Chondrocyte (in vitro differentiated cells): ENCODE measurements at places on chromosomes 7 and 10. TPM values are rescaled to one million over a fixed set of nuclear protein-coding genes. Genes with fewer than 3 reads are reported as not detected.

The UCMA gene
- total RNA-seq = not detected in 3 replicates

The EBLN1 gene
- not detected in 3 replicates for total RNA-seq

The CCDC186 gene
- 19.2 to 26.8 TPM (median 20.4 TPM) in 3 replicates for total RNA-seq

The DYDC2 gene
- not detected in 3 replicates for total RNA-seq

The FKBP9 gene
- 234 to 355 TPM (median 335 TPM) in 3 replicates for total RNA-seq

The ACSM6 gene
- not detected in 3 replicates for total RNA-seq

GRCh38 chr10:48670978-48671913 is 13.4 kb upstream of the WDFY4 start:
- no peak for DNase-seq
- peaks cover 12% of the 10 kb centered on the region for H3K4me1 ChIP-seq
- peak overlapping the region; percentile 20 for H3K27ac ChIP-seq
- H3K36me3 ChIP-seq = no peaks in the 10 kb centered on the region
- no peak overlapping the region for H3K4me3 ChIP-seq

GRCh38 chr10:95444792-95445191 is 116.4 kb downstream of the SORBS1 start:
- H3K4me3 ChIP-seq = no peak overlapping the region
- DNase-seq = no peak
- H3K27ac ChIP-seq = peak overlapping the region; percentile 81
- H3K36me3 ChIP-seq = no peaks in the 10 kb centered on the region
- no peaks in the 10 kb centered on the region for H3K27me3 ChIP-seq

DNA sequence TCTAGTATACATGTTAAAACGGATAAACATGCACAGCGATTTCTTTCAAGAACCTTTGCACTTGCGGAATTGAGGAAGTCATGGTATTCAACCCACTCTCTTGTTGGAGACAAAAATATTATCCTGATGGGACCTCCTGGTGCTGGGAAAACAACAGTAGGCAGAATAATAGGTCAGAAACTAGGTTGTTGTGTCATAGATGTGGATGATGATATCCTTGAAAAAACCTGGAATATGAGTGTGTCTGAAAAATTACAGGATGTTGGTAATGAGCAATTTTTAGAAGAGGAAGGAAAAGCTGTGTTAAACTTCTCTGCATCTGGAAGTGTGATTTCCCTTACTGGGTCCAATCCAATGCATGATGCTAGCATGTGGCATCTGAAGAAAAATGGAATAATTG is 6.9 kb downstream of the THNSL1 start:
- no peak overlapping the region for H3K4me3 ChIP-seq
- no peaks in the 10 kb centered on the region for H3K36me3 ChIP-seq
- H3K27me3 ChIP-seq = no peaks in the 10 kb centered on the region
- peaks cover 38% of the 10 kb centered on the region for H3K4me1 ChIP-seq

DNA sequence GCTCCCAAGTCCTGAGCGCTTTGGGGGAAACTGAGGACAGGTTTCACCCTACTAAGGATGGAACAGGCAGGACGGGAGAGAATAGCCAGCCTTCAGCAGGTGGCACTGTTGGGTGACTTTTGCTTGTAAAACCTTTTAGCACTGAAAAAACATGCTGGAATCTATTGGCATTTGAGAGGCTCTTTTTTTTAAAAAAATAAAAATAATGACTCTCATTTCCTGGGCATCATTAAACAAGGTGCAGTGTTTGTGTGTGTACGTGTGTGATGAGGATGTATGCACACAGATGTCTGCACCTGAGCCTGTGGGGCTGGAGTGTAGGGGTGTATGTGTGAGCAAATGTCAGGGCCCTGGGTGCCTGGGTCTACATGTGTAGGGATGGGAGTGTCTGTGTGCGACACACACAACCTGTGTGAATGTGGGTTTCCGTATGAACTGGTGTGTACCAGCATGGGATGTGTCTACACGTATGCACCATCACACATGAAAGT is 177.9 kb downstream of the RPS24 start:
- peaks cover 3% of the 10 kb centered on the region for H3K27me3 ChIP-seq

DNA sequence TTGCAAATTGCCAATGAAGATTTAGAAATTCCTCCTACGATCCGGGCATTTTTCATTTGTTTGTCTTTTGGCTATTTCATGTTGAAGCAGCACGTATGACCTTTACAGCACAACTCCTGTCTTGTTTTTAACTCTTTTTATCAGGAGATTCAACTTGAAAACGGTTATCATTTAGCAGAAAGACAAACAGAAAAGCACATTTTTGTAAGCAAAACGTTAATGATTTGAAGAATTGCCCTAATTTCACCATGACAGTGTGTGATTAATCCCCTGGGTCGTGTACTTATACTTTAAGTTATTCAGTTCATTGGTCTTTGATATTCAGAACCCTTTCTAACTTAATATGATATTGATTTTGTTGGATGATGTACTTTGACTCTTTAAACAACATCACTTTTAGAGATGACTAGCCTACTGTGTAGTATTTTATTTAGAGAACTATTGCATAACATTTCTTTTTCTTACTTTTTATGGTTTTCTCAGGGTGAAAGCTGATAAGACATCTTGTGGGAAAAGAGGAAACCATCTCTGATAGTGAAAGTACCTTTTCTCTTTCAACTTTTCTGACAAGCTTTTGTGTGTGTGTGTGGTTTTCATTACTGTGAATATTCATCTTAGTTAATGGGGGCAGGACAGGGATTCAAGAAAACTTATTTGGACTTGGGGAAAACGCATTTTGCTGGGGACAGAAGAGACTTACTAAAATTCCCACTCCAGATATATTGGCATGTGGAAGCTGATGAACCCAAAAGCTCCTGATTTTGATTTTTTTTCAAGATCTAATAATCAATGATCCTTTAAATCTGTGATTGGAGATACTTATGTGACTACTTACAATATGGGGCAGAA is 8.1 kb downstream of the HHEX start:
- peaks cover 5% of the 10 kb centered on the region for H3K27me3 ChIP-seq
- peaks cover 24% of the 10 kb centered on the region for H3K4me1 ChIP-seq
- no peak overlapping the region for H3K4me3 ChIP-seq
- H3K27ac ChIP-seq = no peak overlapping the region
